ENCODE measurements at places on chromosomes 6 and 20.

DNA sequence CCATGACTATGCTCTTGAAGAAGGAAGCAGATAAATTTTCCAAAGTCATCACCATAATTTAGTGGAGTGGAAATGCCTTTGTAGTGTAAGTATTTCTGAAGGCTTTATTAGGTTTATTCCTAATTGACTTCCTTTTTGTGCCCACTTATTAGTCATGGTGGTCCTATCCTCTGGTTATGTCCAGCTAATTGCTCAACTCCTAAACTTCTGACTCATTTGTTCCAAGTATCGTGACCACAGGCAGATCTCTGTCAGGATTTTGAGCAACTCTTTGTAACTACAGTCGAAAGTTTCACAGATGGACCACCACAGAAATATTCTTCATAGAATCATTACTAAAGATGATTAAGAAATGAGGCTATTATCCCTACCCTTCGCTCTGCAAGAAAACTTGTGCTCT lies 315.6 kb upstream of the PTCHD4 start:
- no peak for DNase-seq

DNA sequence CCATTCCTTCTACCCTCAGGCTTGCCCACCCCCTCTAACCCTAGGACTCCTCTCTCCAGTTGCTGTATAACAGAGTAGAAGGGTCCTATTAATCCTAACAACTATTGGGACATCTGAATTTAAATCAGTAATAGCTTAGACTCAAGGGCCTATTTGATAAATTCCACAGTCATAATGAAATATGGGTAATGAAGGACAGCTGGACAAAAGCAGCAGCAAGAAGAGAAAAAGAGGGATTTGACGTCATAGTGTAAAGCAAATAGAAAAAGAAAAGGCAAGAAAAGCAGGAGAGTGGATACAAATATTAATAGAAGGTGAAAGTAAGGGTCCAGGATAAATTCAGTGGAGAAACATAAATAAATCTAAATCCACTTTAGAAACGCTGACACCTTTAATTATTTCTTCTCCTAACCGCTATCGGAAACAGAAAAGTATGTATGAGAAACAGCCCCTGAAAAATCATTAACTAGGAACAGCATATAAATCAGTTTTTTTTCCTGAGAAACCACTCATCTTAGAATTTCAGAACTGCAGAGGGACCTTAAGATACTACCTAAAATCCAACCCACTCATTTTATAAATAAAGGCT lies 12.8 kb downstream of the FKBP5 start:
- DNase-seq = no peak

- DNase-seq = peak; percentile 23
These were observed 46.6 kb downstream of the MOXD1 start for GRCh38 chr6:132354517-132355167.

DNA sequence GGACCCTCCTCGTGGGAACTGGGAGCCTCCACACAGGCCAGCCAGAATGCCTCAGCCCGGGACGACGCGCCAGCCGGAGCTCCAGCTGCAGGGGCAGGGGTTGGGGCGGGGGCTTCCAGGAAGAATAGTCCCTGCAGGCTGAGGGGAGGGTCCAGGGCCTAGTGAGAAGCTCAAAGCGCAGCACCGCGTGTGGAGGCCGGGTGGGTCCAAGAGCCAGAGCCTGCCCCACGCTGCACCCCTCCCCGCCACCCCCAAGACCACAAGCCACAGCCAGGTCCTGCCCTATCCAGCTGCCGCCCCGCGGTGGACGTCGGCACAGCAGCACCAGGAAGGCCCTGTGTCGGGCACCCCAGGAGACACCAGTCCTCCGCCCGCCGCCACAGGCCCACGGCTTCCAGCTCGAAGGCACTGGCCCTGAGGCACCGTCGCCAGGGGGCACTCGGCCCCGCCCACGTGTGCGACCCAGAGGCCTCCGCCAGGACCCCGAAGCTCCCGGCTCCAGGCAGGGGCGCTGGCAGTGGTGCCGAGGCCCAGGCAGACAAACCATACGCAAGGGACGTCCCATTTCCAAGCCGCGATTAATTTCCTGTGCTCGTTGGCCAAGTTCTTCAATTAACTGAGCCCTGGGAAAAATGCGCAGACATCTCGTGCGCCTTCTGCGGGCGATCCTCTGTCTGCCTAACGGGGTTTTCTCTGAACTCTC lies 19.5 kb downstream of the KCNQ2 start:
- DNase-seq = no peak

- no peak for DNase-seq
These were observed 1.8 kb downstream of the GSTA4 start for GRCh38 chr6:52992980-52993920.

GRCh38 chr20:45783656-45784294 lies 7.9 kb downstream of the WFDC3 start:
- DNase-seq = no peak

DNA sequence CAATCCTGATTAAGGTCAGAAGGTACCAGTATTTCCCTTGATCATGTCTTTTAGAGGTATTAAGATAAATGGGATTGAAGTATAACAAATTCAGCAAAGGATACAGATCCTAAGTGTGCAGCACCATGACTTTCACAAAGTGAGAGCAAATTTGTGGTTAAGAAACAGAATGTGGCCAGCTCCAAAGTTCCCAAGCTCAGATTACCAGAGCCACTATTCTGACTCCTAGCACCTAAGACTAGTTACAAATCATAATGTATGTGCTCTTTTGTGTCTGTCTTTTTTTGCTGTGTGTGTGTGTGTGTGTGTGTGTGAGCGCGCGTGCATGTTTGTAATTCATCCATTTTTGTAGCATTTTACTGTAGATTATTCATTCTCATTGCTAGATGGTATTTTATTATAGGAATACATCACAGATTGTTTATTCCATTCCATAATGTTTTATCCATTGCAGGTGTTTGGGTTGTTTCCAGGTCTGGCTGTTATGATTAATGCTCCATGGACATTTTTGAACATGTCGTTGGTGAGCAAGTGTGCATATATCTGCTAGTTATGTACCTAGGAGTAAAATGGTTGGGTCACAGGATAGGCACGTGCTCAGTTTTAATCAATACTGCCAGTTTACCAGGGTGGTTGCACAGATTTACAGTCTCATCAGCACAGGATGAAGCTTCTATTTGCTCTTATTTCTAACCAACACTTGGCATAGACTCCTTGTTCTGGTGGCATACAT lies 314.0 kb upstream of the JAG1 start:
- DNase-seq = no peak

DNA sequence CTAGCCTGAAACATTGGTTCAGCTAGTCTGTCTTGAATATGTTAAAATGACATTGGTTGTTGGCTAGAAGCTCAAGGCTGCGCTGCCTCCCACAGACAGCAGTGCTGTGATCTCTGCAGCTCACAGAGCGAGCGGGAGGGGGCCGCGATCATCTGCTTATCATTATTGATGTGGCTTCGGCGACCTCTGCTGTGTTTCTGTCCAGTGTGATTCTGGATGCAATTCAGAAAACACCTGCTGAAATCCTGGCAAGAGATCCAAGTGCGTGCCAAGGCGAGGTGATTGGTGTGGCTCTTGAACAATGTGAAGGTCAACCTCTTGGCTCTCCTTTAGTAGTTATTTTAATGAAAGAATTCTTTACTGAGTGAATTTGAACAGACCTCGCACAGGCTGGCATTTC lies 142.3 kb upstream of the SASH1 start:
- DNase-seq = no peak

DNA sequence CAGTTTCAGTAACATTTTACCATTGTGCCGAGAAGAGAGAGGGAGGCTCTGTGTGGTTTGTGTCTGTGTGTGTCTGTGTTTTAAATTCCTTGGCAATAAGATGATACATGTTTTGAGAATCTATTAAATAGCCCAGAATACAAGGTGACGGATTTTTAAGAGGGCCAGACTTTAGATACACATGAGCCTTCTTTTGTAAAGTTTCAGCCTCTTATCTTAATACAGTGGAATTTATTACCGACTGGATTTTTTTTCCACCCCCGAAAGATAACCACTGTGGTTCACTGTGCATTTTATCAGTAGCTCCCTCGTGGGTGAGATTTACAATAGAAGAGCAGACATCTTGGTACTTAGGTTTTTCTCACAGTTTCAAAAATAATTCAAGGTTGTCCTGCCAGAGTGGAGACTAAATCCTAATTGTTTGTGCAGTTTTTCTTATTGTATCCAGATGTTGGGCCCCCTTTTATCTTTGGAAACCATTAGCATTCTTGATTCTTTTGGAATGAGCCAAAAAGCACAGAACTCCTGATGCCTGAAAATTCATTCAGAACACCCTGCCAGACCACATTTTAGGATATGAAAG lies 49.9 kb downstream of the STK4 start:
- DNase-seq = no peak

- DNase-seq = no peak
These were observed 183.4 kb downstream of the ADGRG6 start for GRCh38 chr6:142485256-142485655.

GRCh38 chr20:41095110-41095969 lies 42.0 kb upstream of the PLCG1 start:
- DNase-seq = peak; percentile 57

DNA sequence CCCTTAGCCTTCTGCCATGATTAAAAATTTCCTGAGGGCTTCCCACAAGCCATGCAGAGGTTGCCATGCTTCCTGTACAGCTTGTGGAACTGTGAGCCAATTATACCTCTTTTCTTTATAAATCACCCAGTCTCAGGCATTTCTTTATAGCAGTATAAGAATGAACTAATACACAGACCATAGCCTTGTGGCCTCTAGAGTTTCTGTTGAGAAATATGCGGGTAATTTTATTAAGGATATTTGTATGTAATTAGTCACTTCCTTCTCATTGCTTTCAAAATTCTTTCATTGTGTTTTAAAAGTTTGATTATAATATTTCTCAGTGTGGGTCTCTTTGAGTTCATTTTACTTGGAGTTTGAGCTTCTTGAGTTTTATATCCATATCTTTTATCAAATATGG lies 484.9 kb downstream of the COL12A1 start:
- no peak for DNase-seq

- DNase-seq = no peak
These were observed 66.9 kb downstream of the PYGB start for GRCh38 chr20:25314497-25315417.

GRCh38 chr6:3766214-3766613 lies 14.7 kb upstream of the PXDC1 start:
- DNase-seq = no peak

DNA sequence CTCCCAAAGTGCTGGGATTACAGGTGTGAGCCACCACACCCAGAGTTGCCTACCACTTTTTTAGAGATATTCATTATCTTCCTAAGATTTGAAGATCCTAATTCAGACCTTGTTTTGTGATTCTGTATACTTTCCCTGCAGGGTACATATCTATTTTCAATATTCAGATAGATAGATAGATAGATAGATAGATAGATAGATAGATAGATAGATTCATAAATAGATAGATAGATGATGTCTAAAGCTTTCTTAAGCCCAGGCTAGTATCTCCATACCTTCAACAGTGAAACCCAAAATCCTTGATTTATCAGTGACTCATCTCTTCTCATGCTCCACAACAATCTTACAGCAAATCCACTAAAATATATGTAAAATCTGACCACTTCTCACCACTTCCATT lies 30.8 kb downstream of the ZNF391 start:
- DNase-seq = no peak

- peak; percentile 11 for DNase-seq
These were observed 630 bp downstream of the PPP2R5D start for GRCh38 chr6:42984924-42985475.

DNA sequence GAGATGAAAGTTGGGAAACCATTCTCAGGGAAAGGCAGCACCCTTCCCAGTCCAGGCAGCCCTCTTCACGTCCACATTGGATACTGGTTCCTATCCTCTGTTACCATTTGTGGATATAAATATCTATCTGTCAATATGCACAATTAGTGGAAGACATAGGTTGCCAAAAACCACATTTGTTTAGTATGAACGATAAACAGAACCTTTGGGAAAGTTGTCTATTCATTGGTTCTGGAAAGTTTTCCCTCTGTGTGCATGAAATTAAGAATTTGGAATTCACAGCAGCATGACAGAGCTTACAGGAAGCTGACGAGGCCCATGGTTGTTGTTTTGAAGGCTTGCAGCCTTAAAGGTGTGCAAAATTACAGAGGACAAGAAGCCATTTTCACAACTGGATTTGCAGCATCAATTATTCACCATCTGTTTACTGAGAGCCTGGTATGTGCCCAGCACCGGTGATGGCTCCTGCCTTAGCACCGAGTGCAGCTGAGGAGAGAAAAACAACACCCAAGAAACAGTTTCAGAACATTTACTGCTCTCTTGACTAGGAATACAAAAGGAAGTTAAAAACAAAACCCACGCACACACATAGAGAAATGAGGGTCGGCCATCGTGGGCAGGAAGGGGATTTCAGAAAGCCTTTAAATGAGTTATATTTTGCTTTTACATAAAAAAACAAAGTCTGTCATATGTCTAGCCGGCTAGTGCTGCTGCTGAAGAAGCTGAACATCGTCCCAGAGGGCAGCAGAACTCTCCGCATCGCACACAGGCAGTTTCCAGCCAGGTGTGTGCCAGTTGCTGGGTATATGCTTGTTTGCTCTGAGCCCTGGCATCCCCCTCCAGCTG lies 319.6 kb downstream of the FARS2 start:
- peak; percentile 3 for DNase-seq

- DNase-seq = no peak
These were observed 14.6 kb upstream of the MTCL3 start for GRCh38 chr6:127533736-127534135.

- no peak for DNase-seq
These were observed 32.9 kb downstream of the TBPL1 start for GRCh38 chr6:133985970-133986369.

GRCh38 chr6:37260444-37260843 lies 2.5 kb upstream of the TMEM217 start:
- no peak for DNase-seq

GRCh38 chr6:154931711-154932424 lies 63.2 kb upstream of the TIAM2 start:
- no peak for DNase-seq

DNA sequence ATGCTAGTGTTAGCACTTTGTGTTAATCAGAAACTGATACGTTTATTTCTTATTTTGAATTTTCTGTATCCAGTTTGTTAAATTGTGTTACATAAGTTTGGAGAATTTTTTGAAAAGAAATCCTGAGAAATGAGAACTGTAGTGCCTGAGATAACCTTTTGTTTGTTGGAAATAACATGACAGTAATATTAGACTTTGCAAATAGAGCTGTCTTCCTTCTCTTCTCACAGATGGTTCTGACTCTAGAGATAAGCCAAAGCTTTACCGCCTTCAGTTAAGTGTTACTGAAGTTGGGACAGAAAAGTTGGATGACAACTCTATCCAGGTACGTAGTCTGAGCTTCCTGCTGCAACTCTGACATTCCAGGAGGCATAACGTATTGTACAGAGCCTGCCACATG lies 69.9 kb downstream of the AFDN start:
- DNase-seq = no peak

DNA sequence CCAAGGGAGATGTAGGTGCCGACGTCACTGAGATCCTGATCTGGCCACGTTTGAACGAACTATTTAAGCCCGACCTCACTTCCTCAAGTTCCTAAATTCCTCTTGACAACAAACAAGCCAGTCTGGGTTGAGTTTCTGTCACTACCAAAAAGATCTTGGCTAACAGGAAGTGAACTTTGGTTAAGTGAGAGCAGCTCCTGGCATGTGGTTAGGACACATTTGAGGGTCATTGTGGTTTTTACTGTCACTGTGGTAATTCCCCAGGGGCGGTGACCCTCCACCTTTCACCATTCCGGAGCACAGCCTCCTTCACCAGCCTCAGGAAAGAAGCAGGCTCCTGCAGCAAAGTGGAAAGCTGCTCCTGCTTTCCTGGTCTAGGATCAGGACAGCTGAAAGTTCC lies 43.1 kb upstream of the ZNF831 start:
- peak; percentile 45 for DNase-seq
